NCI-H1417 (cell line): ENCODE measurements at places on chromosomes 1 and 21.

- peak; percentile 82 for DNase-seq
These were observed 428 bp downstream of the POGZ start for GRCh38 chr1:151458802-151459330.

DNA sequence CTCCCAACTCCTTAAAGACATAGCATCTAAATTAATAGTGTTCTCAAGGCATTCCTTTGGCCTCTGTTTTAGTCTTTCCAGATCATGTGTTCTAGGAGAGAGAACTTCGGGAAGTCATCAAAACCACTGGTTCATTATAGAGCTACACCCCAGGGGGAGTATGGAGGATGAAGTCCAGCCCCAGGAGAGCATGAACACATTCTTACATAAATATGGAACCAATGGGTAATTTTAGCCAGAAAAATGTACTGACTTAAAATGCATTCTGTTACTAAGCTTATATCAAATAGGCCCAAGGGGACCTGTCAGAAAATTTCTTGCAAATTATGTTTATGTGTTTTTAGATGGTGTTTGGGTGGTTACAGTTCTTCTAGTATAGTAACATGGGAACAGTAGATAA lies 165.2 kb downstream of the NTMT2 start:
- no peak for DNase-seq

DNA sequence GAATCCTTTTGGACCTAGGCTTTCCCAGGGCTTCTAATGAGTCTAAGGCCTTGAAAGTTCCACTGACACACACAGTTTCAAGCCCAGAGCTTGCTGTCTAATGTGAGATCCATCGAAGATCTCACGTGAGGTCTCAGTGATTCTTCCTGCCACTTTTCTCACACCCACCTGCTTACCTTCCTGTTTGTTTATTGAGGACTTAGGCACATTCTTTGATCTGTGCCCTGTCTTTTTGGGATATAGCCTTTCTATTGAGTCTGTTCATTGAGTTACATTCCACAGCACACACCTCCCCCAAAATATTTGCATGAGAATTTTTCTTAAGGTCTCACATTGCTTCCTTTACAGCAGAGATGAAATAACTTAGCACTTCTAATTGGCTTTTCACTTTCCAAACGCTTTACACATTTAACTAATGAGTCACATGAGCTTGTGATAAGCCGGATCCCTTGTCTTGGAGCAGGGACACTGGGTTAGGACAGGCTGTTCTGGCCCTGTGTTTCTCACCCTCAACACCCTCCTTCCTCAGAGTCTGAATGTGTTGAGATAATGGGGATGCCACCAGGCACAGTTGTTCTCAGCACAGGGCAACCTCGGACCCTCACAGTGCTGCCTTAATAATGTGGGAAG lies 288.3 kb downstream of the TM2D1 start:
- no peak for DNase-seq

GRCh38 chr1:74193908-74194307 lies 4.1 kb downstream of the LRRIQ3 start:
- DNase-seq: no peak

- no peak for DNase-seq
These were observed 124.2 kb downstream of the ADSS2 start for GRCh38 chr1:244327533-244327932.

GRCh38 chr1:48640836-48641492 lies 135.7 kb downstream of the BEND5 start:
- no peak for DNase-seq

DNA sequence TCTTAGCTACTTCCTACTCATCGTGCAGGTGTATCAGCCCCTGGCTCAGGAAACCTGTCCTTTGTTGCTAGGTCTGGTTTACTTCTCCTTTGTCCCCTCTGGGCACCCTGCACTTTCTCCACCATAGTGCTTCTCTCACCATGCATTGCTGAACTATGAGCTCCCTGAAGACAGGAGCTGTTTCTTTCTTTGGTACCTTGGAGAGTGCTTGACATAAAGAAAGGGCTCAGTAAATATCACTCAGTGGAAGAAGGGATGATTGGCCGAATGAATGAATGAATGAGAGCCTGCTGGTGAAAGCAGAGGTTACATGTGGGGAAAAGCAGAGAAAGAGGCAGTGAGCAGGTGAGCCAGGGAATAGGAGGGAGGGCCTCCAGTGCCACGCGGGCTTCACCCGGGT lies 9.8 kb upstream of the HMGB4 start:
- DNase-seq: no peak

DNA sequence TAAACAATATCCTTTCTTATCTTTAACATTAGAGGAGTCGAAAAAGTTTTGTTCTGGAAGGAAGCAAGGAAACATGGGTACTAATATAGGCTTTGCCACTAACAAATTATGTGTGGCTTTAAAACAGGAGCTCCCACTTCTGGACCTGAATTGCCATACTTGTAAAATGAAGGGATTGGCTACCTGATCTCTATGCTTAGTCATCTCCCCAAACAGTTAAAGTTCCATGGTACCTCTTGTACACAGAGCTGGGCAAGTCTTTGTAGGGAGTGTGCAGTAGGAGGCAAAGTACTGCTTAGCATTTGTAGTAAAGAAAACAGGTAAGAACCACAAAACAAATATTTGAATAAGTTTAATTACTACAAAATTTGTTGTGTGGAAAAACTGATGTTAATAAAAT lies 81.3 kb downstream of the MAST2 start:
- no peak for DNase-seq

- DNase-seq: no peak
These were observed 897 bp downstream of the EPHX4 start for GRCh38 chr1:92030656-92031107.

DNA sequence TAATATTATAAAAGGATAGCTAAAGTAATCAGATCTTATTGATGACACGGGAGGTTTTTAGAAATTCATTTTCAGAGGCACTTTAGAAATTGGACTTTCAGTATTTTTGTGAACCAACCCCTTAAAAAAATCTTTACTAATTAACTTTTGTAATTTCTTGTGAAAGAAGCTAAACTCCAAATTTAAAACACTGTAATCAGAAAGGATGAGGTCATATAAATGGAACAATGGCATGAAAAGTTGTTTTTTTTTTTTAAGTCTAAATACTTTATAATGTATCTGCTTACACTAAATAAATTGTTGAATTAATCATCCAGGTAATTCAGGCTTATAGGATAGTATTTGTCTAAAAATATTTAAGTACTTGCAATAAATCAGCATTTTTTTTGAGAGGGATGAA lies 9.0 kb downstream of the ZBTB18 start:
- DNase-seq: no peak

GRCh38 chr21:25760061-25760460 lies 25.3 kb downstream of the GABPA start:
- no peak for DNase-seq

DNA sequence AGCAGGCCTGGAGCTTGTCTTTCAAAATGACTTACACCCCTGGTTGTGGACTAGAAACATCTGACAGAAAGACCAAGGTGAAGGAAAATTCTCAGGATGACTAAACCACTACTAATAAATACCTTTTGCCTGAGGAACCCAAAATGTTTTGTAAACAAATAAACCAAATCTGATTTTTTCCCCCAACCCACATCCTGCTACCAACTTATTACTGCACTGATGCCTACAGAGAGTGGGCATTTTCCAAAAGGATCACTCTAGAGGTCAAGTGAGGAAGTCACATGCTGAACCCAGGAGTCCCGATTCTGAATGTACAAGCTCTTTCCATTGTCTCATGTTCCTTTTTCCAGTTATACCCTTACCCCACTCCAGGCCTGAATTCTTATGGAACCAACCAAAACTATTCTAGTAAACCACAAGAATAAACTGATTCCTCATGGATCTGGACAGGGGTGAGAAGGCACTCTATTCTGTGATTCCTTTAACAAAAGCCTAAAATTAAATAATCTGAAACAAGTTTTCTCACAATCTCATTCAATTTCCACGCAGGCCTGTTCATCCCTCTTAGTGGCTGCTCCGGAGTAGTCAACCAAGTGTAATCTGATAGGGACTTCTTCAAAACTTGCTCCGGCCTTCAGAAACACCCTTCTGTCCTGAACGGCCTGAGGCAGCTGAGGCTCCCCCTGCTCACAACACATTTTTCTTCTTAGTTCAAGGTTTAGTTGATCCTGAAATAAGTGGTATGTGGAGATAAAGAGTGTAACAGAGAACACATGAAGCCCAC lies 1.4 kb downstream of the PI4KB start:
- no peak for DNase-seq

- peak; percentile 85 for DNase-seq
These were observed 112.5 kb downstream of the USH2A start for GRCh38 chr1:216310776-216311175.

- DNase-seq: peak; percentile 22
These were observed 96.7 kb downstream of the DYRK1A start for GRCh38 chr21:37463083-37463801.

DNA sequence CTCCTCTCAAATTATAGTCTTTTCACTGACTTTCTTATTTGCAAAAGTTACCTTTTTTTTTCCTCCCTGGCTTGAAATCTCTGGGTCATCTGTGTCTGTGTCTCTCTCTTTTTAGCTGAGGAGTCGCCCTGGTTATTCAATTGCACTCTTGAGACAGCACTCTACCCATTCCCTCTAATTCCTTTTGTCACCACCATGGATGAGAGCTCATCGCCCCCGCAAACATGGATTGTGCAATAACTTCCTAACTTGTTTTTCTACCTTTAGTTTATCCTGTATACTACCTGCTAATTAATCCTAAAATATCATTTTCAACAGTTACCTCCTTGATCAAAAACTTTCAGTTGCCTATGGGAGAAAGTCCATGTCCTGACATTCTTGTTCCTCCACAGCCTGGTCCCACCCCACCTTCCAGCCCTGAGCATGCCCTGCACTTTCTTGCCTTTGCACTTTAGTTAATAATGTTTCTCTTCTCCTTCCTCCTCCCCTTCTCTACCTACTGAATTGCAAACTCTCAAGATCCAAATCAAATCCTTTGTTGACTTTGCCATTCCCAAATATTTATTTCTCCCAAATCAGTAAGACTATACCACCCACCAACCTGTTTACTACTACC lies 110.4 kb upstream of the MAGI3 start:
- DNase-seq: no peak

DNA sequence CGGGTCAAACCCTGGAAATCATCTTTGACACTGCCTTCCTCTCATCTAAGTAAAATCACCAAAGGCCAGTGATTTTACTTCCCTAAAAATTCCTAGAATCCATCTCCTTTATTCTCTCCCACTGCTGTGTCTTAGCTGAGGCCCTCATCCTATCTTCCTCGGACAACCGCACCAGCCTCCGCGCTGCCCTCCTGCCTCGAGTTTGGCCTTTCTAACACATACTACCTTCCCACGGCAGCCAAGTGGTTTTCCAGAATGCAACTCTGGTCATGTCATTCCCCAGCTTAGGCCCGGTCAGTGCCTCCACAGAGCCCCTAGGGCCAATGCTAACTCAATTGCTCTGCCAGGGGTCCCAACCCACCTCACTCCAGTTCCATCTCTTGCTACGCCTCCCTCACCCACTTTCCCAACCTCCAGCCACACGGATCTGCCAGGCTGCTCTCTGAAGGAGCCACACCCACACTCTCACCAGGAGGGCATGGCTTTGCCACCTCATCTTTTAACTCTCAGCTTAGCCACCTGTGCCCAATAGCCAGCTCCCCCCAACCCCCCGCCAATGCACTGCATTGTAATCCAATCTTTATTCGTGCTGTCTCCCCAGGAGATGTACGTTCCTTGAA lies 6.8 kb downstream of the TMEM9 start:
- no peak for DNase-seq

- peak; percentile 98 for DNase-seq
These were observed at the start of gene PLEKHO1 for GRCh38 chr1:150149271-150150132. Gene PLEKHO1 (plus strand): TSS chr1:150149916. CDS start chr1:150150258, 342 bp downstream.

DNA sequence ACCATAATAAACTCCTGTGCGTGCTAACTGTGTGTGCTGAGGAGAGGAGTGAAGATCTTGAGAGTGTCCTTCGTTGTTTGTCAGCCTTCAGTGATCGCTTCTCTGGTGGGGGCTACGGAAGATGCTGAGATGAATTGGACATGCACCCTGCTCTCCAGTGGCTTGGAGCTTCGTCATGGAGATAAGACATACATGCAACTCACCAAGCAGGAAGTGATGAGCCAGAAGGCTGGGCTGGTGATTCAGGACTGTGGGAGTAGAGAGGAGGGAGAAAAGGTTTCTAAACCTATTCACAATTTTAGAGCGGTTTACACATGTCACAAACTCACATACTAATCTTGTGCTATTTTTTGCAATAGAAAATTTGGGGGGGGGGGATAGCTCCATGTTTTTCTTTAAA lies 128.9 kb upstream of the ADAR start:
- DNase-seq: peak; percentile 8
